ENCODE measurements at places on chromosomes 3 and 15.

GRCh38 chr3:177079684-177080083 is 117.6 kb downstream of the TBL1XR1 start:
- DNase-seq, result no peak

GRCh38 chr3:122100591-122101463 is 45.7 kb downstream of the CD86 start:
- no peak for DNase-seq

GRCh38 chr15:81473177-81473576 is 99.2 kb upstream of the TMC3 start:
- DNase-seq, result no peak

- DNase-seq, result no peak
These were observed 24.0 kb upstream of the AADAC start for GRCh38 chr3:151789853-151790463.

- DNase-seq, result no peak
These were observed 84.7 kb upstream of the LMCD1 start for GRCh38 chr3:8416965-8417364.

GRCh38 chr3:3578718-3579117 is 220.5 kb upstream of the LRRN1 start:
- DNase-seq, result no peak

DNA sequence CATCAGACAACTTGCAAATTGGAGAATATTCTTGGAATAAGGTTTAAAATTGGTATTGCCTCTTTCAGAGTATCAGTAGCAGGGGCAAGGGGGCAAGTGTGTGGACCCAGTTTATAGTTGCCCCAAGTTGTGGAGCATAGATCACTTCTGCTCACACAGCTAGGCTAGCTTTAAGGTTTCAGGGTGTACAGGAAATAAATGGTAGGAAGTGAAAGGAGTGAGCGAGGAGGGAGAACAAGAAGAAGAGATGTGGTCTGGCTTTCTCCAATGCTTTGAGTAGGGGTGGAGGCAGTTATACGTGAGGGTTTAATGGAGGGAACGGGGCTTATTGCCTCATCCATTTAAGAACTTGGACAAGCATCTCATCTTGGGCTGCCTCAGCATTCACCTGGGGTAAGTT is 290.0 kb upstream of the CFAP20DC start:
- no peak for DNase-seq

DNA sequence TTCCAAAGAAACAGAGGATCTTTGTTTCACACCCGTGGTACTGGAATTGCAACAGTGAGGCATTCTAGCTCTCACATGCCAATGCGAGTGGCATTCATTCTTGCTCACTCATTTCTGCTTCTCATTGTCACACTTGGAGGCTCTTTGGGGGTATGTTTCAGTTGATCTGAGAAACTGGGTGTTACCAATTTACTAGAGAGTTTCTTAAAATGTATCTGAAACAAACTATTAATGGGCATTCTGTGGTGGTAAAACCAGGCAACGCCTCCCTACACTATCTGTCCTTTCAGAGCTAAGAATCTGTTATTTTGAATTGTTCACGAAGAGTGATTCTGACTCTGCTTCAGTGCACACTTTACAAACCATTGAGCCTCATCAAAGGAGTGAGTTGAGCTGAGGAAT is 140.6 kb upstream of the BHLHE40 start:
- DNase-seq, result no peak

DNA sequence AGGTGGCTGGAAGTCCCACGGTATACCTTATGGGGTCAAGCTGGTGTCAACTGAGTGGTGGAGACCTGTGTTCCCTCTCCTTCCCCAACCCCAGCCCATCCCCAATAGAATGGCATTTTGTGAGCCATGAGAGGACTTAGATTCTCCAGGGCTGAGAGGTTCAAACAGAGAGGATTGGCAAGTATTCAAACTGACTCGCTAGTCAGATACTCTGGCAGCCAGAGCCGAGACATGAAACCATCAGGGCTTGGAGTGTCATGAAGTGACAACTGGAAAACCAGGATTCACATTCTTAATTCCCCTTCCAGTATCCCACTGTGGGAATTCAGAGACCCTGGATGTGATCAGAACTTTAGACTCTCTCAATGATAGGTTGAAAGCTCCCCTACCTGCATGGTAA is 159.4 kb upstream of the SNTN start:
- no peak for DNase-seq

- DNase-seq, result no peak
These were observed 43.4 kb downstream of the HLTF start for GRCh38 chr3:149042789-149043386.

- DNase-seq, result no peak
These were observed 404.5 kb downstream of the PDCD6IP start for GRCh38 chr3:34202975-34203374.

GRCh38 chr3:37863949-37864822 is 2.5 kb downstream of the CTDSPL start:
- DNase-seq, result no peak

GRCh38 chr15:71756599-71757352 is 53.6 kb upstream of the NR2E3 start:
- DNase-seq, result no peak

GRCh38 chr15:31147456-31147855 is 45.9 kb upstream of the TRPM1 start:
- no peak for DNase-seq

DNA sequence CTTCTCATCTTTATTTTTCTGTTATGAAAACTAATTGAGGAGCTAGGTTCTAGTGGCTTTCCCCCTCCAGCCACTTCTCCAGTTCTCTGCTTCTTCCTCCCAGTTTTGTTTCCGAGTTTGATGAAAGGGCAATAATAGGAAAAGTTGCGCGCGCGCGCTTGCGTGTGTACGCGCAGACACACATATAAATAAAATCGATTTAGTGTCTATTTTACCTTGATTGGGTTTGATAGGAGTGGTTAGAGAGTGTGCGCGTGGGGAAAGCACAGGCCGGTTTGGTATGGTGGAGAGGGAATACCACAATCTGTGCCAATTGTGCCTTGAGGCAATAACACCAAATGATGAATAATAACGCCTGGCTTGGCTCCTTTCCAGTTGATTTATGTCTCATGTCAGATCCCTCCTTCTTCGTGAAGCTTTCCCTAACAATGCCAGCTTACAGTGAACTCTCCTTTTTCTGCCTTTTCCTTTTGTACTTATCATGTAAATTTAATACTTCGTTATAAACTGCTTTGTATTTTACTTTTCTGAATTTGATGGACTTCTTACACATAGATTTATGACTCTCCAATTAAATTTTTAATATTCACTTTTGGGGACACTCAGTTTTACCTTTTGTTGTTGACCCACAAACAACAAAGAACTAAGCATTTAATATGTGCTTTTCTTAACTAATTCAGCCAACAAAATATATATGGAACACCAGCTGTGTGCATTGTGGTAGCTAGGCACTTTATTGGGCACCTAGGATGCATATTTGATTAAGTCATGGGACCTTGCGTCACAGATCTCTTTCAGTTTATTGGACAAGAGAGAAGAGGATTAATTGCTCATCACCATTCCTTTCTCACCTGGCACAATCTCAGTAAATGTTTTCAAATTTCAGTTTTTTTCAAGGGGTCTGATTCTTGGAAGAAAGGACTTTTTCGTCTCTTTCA is 1.7 kb downstream of the TIPARP start:
- DNase-seq, result peak; percentile 29

DNA sequence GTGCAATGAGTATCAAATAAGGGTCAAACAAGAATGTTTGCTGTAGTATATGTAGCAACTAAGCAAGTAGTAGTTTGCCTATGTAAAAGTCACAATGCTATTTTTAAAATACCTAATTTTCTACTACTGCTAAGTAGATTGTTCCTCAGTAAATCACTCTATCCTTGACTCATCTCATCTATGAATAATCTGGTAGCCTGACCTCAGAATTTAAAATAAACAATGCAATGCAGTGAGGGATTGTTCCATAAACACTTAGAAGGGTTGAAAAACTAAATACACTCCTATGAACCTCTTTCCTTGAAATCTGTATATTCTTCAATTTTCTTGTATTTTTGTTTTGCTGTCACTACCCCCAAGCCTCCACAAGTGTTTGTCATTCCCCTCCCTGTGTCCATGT is 253.3 kb downstream of the TBC1D5 start:
- no peak for DNase-seq

- DNase-seq, result peak; percentile 52
These were observed 6.0 kb downstream of the MUC13 start for GRCh38 chr3:124928333-124929202.
